Inflammatory macrophage treated with lipopolysaccharide for 4 hours (primary cell): ENCODE measurements at places on chromosomes 1 and 21.
A peak's percentile ranks its signal among the peaks of the same experiment; 100 is the strongest.

- no peak for DNase-seq
These were observed 51.4 kb downstream of the ACBD3 start for GRCh38 chr1:226135059-226135651.

GRCh38 chr1:178634445-178634844 is 90.6 kb upstream of the RALGPS2 start:
- DNase-seq, result no peak

GRCh38 chr1:91891454-91891853 is 5.5 kb upstream of the TGFBR3 start:
- DNase-seq, result no peak

DNA sequence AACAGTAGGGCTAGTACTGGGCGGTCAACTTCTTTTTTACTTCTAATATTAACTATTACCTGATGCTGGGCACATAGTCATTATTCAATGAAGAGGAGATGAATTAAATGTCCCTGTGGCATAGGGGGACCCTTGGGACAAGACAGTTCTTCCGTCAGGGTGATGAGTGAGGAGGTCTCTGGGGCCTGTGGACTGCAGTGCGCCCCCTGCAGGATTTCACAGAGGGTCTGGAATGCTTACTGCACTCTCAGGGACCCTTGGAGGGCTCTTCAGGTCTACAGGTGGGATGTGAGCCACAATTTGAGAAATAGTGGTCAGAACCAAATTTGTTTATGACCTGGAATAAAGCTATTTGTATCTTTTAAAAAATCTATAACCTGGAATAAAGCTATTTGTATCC is 149.4 kb downstream of the FAM78B start:
- DNase-seq, result no peak

GRCh38 chr1:165925498-165926079 is 98.2 kb downstream of the UCK2 start:
- DNase-seq, result no peak

- DNase-seq, result no peak
These were observed 252.3 kb upstream of the TMPRSS15 start for GRCh38 chr21:18655931-18656330.

- no peak for DNase-seq
These were observed 125.2 kb downstream of the TYW3 start for GRCh38 chr1:74858136-74858535.

- DNase-seq, result no peak
These were observed 10.5 kb upstream of the UCK2 start for GRCh38 chr1:165816826-165817497.

GRCh38 chr1:243487036-243487648 is 231.3 kb downstream of the SDCCAG8 start:
- no peak for DNase-seq

DNA sequence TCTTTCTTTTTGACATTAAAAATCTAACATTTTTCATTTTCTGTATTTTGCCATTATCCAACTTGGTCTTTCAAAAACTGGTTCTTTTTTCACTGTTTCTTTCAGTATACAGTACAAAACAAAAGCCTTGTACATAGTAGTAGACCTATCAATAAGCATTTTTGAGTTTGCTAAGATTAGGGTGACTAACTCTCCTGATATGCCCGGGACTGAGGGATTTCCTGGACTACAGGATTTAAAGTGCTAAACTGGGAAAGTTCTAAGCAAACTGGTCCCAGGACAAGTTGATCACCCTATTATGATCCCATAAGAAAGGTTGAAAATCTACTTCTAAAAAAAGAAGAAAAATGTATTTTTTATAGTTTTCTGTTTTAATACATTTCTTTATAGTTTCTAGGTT is 120.9 kb downstream of the USP25 start:
- DNase-seq, result no peak

GRCh38 chr1:70627910-70628309 is 216.8 kb downstream of the CTH start:
- DNase-seq, result no peak

DNA sequence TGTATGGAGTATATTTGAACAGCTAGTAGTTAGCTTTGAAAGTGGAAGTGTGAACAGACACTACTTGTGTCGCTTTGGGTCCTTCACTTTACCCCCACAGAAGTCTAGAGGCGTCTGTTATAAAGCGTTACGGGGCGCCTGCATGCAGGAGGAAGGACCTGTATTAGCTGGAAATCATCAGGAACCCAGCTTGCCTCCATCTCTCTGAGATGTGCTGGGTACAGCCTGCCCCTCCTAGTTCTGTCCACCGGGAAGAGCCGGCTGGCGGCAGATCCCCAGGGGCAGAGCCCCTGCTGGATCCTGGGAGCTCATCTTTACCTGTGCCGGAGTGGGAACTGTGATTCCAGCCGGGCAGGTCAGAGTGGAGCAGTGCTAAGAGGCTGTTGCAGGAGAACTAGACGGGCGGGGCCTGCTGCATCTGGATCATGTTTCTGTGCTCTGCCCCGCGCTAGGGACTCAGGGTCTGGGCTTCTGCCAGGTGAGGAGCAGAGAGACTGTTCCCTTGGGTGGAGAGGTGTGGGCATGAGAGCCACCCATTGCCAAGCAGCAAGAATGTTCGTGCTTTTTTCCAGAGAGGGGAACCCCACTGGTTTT is 22.3 kb upstream of the SPSB1 start:
- no peak for DNase-seq

DNA sequence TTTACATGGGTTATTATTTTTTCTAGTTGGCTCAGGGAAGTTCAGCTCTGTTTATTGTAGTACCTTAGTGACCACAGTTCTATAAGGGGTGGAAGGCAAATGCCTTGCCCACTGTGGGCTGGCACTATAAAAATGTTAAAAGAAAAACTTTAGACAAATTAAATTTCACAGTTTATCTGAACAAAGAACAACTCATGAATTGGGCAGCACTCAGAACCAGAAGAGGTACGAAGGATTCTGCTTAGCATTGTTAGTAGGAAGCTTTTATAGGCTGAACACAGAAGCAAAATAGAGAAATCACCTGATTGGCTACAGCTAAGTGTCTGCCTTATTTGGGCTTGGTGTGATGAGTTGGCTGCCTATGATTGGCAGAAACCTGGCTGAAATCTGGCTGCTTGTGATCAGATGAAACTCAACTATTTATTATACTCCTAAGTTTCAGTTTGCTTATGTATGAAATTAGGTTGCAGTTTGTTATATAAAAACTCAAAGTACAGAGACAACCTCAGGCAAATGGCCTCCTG is 35.8 kb upstream of the SLC35D1 start:
- no peak for DNase-seq

DNA sequence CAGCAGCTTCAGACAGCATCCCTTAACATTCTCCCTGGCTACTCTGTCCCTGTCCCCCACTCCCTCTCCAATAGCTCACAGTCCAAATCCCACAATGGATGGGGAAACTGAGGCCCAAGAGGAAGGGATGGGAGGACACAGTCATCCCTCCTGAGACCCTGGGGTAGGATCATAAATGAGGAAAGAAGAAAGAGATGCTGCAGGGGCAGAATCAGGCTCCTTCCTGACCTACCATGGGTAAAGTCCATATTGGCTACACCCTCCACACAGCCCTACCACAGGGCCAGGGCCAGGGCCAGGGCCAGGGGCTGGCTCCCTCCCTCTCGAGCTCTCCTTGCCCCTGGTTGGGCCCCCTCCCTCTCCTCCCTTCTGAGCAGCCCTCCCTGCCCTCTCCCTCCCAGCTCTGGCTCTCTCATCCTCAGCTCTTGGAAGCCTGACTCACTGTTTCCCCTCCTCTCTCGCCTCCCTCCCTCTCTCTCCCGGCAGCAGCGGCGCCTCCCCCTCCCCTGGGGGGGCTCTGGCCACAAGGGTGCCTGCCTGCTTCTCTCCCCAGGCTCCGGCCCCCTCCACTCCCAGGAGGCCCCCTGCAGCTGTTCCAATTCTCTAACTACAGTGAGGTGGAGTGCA is 4.9 kb downstream of the AHDC1 start:
- DNase-seq, result no peak

- no peak for DNase-seq
These were observed 26.8 kb upstream of the ATP5PO start for GRCh38 chr21:33942426-33942825.

GRCh38 chr1:224333939-224334786 is 4.2 kb upstream of the NVL start:
- DNase-seq, result peak; percentile 83

GRCh38 chr1:111990026-111990877 is 784 bp upstream of the KCND3 start:
- no peak for DNase-seq

- no peak for DNase-seq
These were observed 124.0 kb downstream of the BRINP3 start for GRCh38 chr1:190353538-190354101.

- DNase-seq, result no peak
These were observed 75.3 kb downstream of the CD58 start for GRCh38 chr1:116495535-116495934.

DNA sequence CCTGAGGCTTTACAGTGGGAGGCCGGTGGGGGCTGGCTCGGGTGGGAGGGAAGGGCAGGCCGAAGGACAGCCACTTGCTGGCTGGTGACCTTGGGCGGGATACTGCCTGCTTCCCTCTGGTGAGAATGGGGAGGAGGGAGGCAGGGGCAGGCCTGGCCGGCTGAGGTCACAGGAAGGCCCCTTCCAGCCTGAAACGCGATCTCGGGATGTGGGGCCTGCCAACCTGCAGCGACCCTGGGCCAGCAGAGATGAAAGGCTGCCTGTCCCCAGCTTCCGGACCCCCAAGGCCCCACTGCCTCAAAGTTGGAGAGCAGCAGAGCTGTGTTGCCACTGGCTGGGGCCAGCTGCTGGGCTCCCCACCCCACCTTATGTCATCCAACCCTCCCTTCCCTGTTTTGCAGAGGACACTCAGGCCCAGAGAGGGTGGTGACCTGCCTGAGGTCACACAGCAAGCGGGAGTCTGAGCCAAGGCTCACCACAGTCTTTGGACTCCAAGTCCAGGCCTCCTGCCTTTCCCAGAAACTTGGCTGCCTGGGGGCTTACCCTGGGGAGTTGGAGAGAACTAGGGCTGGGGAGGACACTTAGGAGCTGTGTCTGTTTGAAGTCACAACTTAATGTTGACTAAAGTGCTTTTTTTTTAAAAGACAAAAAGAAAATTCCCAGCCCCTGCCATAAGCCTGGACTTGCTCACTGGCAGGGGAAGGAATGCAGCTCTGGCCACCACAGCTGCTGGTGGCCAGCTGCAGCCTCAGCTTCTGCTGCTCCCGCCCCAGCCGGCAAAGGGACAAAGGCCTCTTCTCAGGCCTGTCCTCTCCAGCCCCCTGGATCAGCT is 14.8 kb upstream of the WASF2 start:
- no peak for DNase-seq

DNA sequence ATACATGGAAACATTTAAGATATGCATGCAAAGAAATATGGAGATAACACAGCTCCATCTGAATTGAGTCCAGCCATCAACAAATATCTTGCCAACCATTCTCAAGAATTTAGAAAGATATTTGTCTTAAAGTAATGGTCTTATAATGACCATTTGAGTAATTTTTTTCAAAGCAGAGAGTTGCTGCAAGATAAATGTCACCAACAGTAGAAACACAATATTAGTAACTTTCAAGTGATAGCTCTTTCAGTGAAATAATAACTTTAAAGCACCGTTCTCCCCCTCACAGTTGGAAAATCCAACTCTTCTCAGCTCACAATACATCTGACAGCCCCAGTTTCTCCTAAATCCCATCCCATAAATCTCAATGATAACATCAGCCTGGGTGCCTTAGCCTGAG is 481.0 kb upstream of the ADAMTS5 start:
- DNase-seq, result no peak

- no peak for DNase-seq
These were observed 290.5 kb downstream of the OMA1 start for GRCh38 chr1:58256041-58256440.

DNA sequence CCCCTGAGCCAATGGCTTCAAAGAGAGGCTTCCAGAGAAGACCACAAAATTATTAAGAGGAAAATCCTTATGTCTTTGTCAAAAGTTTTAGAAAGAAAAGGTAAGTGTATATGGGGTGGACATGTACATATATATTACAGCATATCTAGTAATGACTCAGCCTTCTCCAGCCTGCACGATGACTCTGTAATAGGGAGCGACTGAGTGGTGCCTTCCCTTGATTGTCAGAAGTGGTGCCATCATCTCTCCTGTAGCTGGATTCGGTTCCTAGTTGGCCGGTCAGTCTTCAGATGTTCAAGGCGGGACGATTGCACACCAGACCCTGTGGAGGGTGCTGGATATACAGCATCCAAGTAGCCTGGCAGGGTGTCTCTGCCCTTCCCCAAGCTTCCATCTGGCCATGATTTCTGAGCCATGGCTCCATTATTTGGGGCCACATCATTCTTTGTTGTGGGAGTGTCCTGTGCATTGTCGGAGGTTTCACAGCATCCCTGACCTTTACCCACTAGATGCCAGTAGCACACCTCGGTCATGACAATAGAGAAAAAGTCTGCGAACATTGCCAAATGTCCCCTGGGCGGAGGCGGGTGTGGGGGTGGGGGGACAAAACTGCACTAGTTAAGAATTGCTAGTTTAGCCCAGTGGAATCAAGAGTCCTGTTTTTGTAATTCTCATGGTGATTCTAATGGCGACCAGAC is 206.2 kb upstream of the KAZN start:
- no peak for DNase-seq

DNA sequence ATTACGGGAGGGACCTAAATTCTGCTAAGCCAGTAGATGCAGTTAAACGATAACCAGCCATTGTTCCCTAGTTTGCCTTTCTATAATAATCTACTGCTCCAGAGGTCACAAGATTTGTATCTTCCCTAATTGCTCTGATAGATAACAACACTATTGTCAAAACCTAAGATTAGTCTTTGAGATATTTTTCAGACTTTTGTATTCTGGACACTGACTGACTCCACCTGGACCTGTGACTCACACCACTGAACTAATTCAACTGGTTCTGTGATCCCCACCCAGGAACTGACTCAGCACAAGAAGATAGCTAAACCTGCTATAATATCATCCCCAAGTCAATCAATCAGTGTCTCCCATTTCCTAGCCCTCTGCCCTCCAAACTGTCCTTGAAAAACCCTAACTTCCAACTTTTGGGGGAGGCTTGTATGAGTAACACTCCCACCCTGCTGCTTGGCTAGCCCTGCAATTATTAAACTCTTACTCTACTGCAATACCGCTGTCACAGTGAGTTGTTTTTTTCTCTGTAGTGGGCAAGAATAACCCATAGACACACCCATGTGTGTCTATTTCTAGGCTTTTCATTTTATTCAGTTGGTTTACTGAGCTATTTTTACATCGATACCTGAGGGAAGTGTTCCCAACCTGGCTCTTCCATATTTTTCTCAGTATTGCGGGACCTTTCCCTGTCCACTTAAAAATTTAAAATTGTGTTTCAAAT is 11.2 kb downstream of the KIFAP3 start:
- no peak for DNase-seq

GRCh38 chr21:31688603-31689368 is 29.3 kb downstream of the SOD1 start:
- no peak for DNase-seq

DNA sequence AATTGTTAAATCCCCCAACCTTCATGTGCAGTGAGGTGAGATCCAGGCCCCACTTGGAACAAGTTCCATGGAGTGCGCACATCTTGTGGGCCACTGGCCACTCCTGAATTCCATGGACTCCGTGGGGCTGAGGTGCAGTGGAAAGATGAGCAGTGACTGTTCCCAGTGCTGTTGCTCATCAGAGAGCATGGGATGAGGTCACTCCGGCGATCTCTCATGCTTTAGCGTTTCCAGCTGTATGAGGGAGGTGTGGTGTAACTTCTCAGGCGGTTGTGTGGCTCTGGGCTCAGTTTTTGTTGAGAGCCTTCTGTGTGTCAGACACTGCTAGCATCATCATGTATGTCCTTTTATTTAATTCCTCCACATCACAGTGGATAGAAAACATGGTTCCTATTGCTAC is 96.2 kb downstream of the GALNT2 start:
- DNase-seq, result peak; percentile 29
